Activated CD8-positive, alpha-beta T cell treated with anti-CD3 and anti-CD28 coated beads for 36 hours (primary cell): ENCODE measurements at places on chromosomes 13 and 19. TPM values are rescaled to one million over a fixed set of nuclear protein-coding genes. Genes with fewer than 3 reads are reported as not detected.

DNA sequence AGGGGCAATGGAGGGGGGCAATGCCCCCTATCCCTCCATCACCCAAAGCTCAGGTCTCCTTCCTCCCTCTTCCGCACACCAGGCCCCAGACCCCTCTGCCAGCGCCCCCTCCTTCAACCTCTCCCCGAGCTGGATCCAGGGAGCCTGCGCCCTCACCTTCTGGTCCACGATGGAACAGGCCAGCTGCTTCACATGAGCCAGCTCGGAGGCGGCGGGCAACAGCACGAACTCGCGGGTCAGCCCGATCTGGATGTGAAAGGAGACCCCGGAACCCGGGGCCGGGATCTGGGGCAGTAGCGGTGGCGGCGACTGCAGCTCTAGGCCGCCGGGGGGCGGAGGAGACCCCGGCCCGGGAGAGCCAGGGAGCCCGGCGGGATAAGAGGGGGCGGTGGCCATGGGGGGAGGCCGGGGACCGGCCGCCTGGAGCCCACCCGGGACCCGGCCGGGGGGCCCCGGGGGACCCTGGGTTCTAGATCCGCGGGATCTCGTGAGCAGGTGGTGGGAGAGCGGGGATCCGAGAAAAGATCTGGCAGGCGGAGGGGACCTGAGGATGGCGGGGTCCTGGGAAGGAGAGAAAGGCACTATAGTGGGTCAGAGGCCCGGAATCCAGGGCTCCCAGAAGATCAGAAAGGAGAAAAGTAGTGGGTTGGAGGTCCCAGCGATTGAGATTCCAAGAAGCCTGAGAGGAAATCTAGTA, 791 bp downstream of the PRKD2 start:
- peaks cover 29% of the 10 kb centered on the region for H3K36me3 ChIP-seq
- peaks cover 34% of the 10 kb centered on the region for H3K4me1 ChIP-seq
- H3K27me3 ChIP-seq: no peaks in the 10 kb centered on the region
- H3K27ac ChIP-seq: peak overlapping the region; percentile 94
- peak; percentile 48 for DNase-seq
- peak overlapping the region; percentile 86 for H3K4me3 ChIP-seq

DNA sequence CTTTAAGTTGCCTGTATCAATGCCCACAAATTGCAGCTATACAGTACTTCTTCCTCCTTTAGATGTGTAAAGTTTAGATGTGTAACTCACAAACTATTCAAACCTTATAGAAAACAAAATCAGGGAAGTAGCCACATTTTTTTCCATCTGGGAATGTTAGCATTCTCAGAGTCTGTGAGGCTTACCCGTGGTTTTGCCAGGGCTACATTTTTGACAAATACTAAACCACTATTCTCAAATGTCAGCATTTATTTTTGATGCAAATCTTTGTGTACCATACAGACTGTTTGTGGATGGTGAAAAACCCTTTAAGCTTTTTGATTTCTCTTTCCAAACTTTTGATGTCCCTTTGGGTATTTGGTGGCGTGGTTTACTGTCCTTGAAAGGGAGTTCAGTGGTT, 216.4 kb downstream of the POSTN start:
- no peak overlapping the region for H3K4me3 ChIP-seq
- no peaks in the 10 kb centered on the region for H3K36me3 ChIP-seq
- H3K27ac ChIP-seq: no peak overlapping the region
- H3K4me1 ChIP-seq: no peaks in the 10 kb centered on the region

PGLYRP1 gene
- not detected for total RNA-seq

- no peaks in the 10 kb centered on the region for H3K4me1 ChIP-seq
- H3K27me3 ChIP-seq: peaks cover 5% of the 10 kb centered on the region
- H3K27ac ChIP-seq: no peak overlapping the region
- no peak overlapping the region for H3K4me3 ChIP-seq
Observed at GRCh38 chr13:49388091-49388635, 55.7 kb downstream of the CAB39L start.

ARL11 gene
- 0.29 TPM for total RNA-seq

- H3K27ac ChIP-seq: no peak overlapping the region
- H3K27me3 ChIP-seq: peaks cover 19% of the 10 kb centered on the region
- H3K4me3 ChIP-seq: no peak overlapping the region
- no peaks in the 10 kb centered on the region for H3K36me3 ChIP-seq
Observed at GRCh38 chr19:44851427-44851826, 5.3 kb downstream of the NECTIN2 start.

GRCh38 chr13:70668293-70668692, 560.0 kb upstream of the KLHL1 start:
- no peaks in the 10 kb centered on the region for H3K27me3 ChIP-seq
- no peaks in the 10 kb centered on the region for H3K36me3 ChIP-seq
- H3K4me1 ChIP-seq: no peaks in the 10 kb centered on the region
- H3K27ac ChIP-seq: no peak overlapping the region
- DNase-seq: no peak
- no peak overlapping the region for H3K4me3 ChIP-seq

- peak overlapping the region; percentile 3 for H3K27ac ChIP-seq
- H3K36me3 ChIP-seq: peaks cover 3% of the 10 kb centered on the region
- H3K4me1 ChIP-seq: peaks cover 34% of the 10 kb centered on the region
- DNase-seq: no peak
- H3K4me3 ChIP-seq: no peak overlapping the region
- no peaks in the 10 kb centered on the region for H3K27me3 ChIP-seq
Observed at GRCh38 chr13:108267347-108267746, 2.2 kb upstream of the TNFSF13B start.

ZNF90 gene
- total RNA-seq: 21.9 TPM
